ENCODE measurements at places on chromosomes 3 and 15.

DNA sequence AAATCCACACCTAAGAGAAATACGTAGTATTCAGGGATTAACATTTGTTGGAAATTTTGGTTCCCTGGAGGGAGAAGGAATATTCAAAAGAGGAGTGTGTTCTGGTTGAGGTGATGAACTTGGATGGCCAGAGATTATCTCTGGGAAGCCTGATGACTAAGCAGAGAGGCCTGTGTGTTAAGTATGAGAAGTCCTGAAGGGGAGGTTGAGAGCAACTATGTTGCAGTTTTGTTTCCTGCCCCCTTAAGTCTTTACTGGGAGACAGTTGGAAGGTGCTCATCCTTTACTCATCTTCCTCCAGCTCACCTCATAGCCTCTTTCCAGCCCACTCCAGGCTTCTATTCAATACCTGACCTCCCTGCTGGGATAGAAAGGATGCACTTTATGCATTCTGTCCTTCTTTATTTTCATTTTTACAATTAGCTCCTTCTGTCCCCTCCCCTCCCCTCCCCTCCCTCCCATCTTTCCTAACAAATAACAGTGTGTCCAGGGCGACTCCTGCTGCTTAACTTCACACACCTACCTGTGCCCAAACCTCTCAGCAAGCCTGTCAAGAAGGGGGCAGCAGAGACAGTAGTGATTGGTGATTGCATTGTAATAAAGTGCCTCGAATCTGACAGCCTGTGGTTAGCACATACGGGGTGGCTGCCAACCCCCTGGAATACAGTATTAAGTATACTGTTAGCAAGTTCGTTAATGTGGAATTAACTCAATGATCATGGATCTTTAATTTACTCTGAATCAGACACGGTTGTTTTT lies 11.9 kb downstream of the RAP2B start:
- DNase-seq: no peak

DNA sequence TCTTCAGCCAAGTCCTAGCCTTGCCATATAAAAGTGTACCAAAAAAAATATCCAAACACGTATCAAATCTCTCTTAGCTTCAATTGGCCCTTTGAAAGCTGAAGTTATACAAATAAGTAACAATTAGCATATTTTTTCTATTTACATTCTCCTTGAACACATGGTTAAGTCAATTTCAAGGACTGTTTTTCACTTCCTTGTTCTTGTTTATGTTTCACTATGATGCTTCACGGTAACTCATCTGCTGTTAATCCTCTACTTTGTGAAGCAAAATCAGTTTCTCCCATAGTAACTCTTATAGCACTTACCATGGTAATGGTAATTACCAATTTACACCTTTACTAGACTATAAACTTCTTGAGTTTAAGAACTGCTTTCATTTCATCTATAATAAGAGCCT lies 10.6 kb upstream of the SPRED1 start:
- no peak for DNase-seq

DNA sequence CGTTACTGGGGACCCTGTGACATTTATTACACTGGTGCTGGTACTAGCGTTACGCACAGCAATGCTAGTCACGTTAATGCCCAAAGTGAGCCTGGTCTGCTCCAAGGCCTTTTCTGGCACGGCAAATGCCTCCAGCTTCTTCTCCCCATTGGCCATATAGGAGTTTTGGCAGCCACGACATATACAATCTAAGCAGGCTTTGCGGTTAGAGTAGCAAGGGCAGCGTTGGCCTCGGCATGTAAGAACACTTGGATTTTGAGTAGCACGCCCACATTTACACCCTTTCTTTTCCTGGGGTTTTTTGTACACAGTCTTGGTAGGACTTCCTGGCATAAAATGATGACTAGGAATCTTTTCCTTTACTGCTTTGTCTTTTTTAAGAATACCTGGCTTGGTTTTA lies 44.9 kb downstream of the MSL2 start:
- no peak for DNase-seq

GRCh38 chr15:57477736-57478522 lies 101.6 kb downstream of the CGNL1 start:
- no peak for DNase-seq

- DNase-seq: no peak
These were observed 6.8 kb upstream of the DUSP7 start for GRCh38 chr3:52063026-52063723.

- no peak for DNase-seq
These were observed 224.7 kb upstream of the SATB1 start for GRCh38 chr3:18649666-18650363.

Measured in frontal cortex (tissue), 4 donors.